A549 treated with CORT108297 at 1 μM for 4 hours (cell line): ENCODE measurements at places on chromosomes 3 and 15. TPM values are rescaled to one million over a fixed set of nuclear protein-coding genes. Genes with fewer than 3 reads are reported as not detected.

KLHL40 gene
- total RNA-seq = not detected in 5 replicates

FAM107A gene
- not detected in 5 replicates for total RNA-seq

PAQR5 gene
- 88.0 to 119 TPM (median 115 TPM) in 5 replicates for total RNA-seq

SLCO2A1 gene
- total RNA-seq = 0.01 to 0.09 TPM (median 0.02 TPM) in 5 replicates

TATDN2 gene
- 31.5 to 38.2 TPM (median 34.4 TPM) in 5 replicates for total RNA-seq

SNTN gene
- not detected in 5 replicates for total RNA-seq
